ENCODE measurements at places on chromosomes 16 and 17. TPM values are rescaled to one million over a fixed set of nuclear protein-coding genes. Genes with fewer than 3 reads are reported as not detected.

The MYH3 gene
- 0.66 TPM for polyA plus RNA-seq

The DHRS11 gene
- 4.9 TPM for polyA plus RNA-seq

The STAT5B gene
- polyA plus RNA-seq = 31.5 TPM

The SSTR5 gene
- not detected for polyA plus RNA-seq

The SLC35G6 gene
- not detected for polyA plus RNA-seq

The KRT25 gene
- polyA plus RNA-seq = not detected

The CX3CL1 gene
- 0.48 TPM for polyA plus RNA-seq

The MT4 gene
- polyA plus RNA-seq = not detected

The CLEC18B gene
- polyA plus RNA-seq = 0.06 TPM

The KRT28 gene
- not detected for polyA plus RNA-seq

The RNF43 gene
- not detected for polyA plus RNA-seq

The ZNF652 gene
- polyA plus RNA-seq = 7.5 TPM

The MYOCD gene
- polyA plus RNA-seq = 19.0 TPM

The GJC1 gene
- polyA plus RNA-seq = 20.6 TPM

The TMC8 gene
- polyA plus RNA-seq = not detected

Data from AG04450 (cell line).